ENCODE measurements at places on chromosomes 11 and 22.

- DNase-seq = no peak
These were observed 257.6 kb downstream of the LUZP2 start for GRCh38 chr11:24754406-24754805.

GRCh38 chr11:112745973-112746372 is 215.2 kb upstream of the NCAM1 start:
- no peak for DNase-seq

GRCh38 chr11:35811783-35812182 is 132.1 kb upstream of the LDLRAD3 start:
- no peak for DNase-seq

- DNase-seq = no peak
These were observed 52.6 kb downstream of the MAP6 start for GRCh38 chr11:75616281-75616680.

DNA sequence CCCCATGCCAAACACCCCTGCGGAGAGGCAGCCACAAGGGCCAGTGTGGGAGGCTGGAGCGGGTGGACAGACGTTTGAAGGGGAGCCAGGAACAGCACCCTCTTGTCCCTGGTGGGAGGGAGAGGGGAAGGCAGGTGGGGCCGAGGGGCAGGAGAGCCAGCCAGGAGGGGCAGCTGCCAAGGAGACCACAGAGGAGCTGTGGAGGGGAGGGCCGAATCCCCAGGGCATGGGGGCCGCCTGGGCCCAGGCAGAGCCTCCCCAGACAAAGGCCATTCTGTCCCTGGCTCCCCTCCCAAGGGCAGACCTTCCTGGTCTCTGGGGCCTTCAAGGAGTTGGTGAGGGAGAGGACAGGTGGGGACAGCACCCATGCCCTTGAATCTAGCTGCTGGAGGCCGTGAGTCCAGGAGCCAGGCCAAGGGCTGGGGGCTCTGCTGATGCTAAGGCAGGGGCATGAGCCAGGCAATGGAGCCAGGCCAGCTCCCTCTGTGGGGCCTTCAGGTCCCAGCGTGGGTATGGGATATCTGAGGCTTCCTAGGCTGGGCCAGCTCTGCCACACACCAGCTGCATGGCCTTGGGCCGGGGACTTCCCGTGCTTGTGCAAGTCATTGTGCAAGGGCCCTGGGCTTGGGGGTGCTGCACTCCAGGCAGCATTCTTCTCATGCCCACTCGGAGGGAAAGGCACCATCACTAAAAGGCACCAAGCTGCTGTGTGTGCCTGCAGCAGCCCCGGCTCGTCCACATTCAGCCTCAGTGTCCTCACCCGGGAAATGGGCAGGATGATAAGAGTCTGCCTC is 11.4 kb downstream of the EMID1 start:
- DNase-seq = no peak

DNA sequence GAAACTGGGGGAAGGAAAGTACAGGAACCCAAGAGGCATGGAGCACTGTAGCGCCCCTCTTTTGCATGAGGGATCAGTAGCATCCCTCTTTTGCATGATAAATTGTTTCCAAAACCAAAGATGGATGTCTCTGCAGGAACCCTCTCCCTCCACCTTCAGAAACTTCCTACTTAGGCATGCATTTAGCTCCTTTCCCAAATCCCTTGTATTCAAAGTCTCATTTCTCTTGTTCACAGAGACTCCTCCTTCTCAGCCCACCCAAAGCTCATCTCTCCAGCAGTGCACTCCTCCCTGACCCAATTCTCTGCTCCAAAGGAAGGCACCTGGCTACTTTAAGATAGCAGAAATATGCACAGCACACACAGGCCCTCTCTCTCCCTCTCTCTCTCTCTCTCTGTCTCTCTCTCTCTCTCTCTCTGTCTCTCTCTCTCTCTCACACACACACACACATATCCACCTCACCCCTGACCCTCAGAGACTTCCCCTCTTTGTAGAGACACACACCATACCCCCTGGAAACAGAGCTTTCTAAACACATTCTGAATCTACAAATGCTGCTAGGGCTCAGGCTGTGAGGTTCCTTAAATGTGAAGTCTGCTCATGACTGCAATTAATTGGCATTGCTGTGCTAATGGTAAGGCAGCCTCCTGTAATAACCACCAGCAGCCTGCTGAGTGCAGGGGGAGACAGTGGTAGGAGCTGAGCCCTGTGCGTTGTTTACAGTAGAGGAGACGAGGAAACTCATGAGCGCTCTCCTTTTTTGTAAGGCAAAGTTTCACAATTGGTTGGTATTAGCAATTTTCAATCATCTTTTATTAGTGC is 519.6 kb downstream of the NTM start:
- DNase-seq = no peak

DNA sequence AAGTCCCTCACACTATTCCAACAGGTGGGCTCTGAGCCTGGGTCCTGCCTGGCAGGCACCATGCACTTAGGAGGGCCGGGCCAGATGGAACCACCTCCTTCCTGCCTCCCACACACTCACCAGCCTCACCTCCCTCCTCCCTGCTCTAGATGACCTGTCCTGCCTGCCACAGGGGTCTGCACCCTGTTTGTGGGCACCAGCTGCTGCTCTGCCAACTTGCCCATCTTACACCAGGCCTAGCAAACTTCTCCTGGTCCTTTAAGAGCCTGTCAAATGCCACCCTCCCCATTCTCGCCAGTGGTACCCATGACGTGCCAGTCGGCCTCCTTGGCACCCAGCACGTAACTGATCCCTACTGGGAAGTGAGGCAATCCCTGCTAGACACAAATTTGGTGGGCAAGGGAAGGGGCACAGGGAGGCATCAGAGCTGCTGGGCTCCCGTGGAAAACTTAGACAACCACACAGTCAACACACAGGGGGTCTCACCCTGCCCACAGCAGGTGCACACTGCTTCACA is 3.1 kb downstream of the MOB2 start:
- DNase-seq = no peak

- DNase-seq = no peak
These were observed 34.5 kb downstream of the CPT1A start for GRCh38 chr11:68806931-68807844.

GRCh38 chr11:46175401-46176002 is 54.2 kb upstream of the PHF21A start:
- DNase-seq = no peak
